ENCODE measurements at places on chromosomes 1 and 21.

DNA sequence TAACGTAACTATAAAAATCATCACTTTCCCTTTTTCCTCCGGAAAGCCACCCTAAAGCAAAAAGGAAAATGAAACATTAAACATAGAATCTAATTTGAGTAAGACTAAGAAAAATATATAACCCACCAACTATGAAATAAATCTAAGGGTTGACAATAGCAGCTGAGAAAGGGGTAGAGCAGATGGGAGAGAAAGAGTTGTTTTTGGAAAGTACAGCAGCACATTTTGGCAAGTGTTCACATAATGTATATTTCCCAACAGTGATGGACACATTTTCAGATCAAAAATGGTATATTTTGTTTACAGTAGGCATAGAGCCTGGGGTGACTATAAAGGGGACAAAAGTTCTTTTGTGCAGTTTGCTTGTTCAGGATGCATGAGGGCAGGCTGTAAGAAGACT, 1287.4 kb upstream of the B3GALT2 start:
- DNase-seq, result no peak

GRCh38 chr1:54566438-54567141, 18.6 kb downstream of the ACOT11 start:
- DNase-seq, result no peak

GRCh38 chr1:14508613-14509012, 89.9 kb upstream of the KAZN start:
- no peak for DNase-seq

DNA sequence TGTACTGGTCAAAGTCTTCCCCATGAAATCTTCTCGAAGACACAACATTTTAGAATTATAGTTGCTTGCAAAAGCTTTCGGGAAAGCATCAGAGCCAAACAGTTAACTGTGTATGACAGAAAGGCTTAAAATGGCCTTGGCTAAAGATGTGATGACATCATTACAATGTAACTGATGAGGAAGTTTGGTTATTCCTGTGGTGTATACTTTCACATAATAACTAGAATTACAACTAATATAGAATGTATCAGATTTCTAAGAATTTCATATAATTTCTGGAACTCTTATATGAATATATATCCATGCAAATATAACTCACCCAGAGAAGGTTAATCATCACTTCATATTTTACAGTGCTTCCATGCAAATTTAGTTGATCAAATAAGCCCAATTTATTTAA, 8.4 kb downstream of the TP73 start:
- no peak for DNase-seq

DNA sequence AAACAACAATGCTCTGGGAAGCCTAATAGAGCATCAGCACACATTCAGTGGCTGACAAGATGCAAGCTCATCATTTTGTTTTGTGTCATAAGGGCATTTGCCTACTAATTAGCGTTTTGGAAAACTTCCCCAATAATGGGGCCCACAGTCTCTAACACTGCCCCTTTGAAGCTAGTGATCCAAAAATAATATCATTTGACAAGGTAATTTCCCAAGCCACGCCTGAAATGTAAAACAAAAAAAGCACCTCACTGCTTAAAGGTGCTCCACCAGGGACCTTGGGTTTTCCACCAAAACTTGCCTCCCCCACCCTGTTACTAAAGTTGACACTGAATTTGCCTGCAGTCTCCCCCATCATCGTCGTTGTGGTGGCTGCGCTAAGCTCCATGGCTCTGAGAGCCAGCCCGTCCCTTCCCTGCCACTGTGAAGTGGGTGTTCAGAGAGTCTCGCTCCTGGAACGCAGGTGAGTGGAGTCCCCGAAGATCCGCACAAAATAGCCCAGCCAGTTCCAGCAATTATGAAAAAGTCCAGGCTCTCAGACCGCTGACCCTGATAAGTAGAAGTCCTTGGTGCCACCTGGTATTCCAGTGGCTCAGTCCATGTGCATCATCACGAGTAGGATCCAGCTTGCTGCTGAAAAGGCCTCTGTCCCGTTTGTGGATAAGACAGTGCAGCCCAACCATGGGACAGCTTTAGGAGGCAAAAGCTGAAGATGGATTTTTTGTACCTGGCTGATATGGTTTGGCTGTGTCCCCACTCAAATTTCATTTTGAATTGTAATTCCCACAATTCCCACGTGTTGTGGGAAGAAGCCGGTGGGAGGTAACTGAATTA, 52.2 kb downstream of the RAB3GAP2 start:
- no peak for DNase-seq

- no peak for DNase-seq
These were observed 10.9 kb downstream of the YARS1 start for GRCh38 chr1:32806290-32806689.

DNA sequence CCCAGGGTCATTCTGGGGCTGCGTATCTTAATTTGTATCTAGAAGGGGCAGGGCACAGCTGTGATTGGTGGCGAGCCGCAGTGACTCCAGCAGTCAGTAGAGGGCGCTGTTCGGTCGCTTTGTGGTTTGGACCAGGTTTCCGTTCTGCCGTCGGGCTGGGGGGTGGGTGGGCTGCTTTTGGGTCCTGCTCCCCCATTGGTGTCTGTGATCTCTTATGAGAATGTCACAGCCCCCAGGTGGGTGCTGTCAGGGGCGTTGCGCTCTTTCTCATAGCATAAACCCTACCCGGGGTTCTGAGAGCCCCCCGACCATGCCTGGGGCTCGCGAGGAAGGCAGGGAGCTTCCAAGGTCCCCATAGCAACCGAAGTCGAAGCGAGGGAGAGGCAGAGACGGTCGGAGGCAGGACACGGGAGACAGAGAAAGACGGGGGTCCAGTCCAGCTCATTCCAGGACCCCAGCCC, 5.4 kb downstream of the TFF3 start:
- peak; percentile 36 for DNase-seq

DNA sequence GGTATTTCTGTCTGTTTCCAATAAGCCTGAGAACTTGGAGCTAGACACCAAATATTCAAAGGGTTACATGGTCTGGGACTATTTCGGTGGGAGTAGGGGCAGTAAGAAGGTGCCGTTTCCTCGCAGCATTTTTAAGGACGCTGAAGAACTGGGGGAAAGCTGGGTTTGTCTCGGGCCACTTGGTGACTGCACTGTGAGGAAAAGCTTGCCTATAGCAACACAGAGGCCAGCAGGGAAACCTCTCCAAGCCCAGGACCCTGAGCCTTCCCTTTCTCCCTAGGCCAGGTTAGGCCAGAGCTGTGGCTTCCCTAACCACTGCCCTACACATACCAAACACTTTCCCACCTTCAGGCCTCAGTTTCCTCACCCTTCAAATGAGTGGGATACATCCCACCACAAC, 3.3 kb downstream of the GLIS1 start:
- no peak for DNase-seq

DNA sequence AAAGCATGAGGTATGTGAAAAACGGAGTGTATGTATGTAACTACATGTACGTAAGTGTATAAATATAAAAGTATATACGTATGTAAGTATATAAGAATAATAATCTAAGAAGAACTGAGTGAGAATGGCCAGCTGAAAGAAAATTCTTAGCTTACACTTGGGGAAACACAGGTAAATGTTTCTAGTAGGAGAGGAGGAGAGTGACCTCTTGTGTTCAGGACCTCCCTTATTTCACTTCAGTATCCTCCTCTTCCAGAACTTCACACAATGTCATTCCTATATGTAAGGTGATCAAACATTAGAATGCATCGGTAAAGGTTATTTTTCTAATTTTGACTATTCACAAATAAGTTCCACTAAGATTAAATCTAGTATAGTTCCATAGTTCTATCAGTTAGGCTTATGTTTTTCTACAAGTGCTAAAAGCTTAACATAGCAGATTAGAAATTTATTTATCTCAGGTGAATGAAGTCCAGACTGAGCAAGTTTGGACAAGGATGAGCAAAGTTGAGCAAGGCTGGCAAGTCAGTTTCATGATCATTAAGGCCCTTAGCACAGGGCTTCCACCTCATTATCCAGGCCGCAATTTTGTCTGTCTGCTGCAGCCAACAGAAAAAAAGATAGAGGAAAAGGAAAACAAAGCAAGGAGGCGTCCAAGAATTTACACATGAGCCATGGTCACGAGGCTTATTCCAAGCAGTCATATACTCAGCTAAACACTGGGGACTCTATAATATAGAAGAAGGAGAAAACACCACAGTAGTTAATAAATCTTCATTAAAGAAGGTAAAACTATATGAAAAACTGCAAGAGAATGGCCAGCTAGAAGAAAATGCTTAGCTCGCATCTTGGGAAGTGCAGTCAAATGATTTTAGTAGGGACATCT, 7.1 kb upstream of the MROH9 start:
- DNase-seq, result no peak

- no peak for DNase-seq
These were observed 42.6 kb downstream of the KIRREL1 start for GRCh38 chr1:158035976-158036583.

GRCh38 chr1:161791904-161792655, 26.0 kb downstream of the ATF6 start:
- DNase-seq, result no peak

- DNase-seq, result no peak
These were observed 26.3 kb upstream of the PCBP3 start for GRCh38 chr21:45617021-45617921.

DNA sequence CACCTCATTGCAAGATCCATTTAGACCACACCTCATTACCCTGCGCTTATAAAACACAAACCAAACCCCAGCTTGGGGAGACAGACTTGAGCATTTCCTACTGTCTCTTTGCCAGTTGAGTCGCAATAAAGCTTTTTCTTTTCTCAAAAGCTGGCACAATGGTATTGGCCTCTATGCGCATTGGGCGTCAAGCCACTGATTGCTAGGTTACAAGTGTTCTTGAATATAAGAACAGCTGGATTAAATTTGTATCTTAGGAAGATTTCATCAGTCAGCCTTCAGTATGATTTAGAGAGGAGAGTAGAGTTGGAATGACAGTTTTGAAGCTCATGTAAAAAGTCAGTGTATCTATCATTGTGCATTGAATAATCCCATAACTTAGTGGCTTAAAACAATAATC, 84.9 kb upstream of the RAB4A start:
- no peak for DNase-seq

GRCh38 chr1:57420981-57421785, 2.7 kb downstream of the DAB1 start:
- no peak for DNase-seq

DNA sequence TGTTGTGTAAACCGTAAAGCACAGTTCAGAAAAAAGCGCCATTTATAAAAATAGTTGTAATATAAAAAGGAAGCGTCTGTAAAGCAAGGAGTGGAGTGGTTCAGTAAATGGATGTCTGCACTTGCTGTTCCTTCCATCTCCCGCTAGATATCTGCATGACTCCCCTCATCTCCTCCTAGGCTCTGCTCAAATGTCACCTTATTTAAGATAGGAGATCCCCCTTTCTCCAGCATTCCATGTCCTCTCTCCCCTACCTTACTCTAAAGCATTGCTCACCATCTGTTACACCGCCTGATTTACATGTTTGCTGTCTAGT, 745 bp downstream of the MUL1 start:
- DNase-seq, result no peak

DNA sequence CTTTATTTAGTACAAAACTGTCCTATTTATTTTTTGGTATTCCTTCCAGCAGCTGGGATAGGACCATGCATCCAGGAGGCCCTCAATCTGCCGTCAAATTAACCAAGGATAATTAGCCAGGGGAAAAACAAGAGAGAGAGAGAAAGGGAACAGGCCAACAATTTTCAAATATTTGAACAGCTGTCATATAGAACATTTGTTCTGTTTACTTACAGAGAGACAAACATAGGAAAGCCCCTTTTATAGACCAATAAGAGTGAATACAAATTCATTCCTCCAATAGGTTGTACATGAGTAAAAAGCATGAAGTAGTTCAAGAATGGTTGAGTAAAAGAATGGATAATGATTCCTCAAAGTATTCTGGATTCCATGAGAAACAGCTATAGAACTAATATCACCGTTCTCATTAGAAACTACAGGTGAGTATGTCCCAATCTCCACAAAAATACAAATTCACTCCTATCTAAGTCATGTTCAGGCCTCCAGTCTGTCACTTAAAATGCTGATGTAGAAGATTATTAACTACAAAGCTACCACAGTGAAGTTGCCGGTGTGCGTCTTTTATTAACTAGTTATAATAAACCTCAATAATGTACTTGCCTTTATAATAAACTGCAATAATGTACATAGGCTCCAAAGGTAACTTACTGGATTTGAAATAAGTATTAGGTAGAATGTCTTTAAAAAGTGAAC, 64.8 kb upstream of the GNG4 start:
- no peak for DNase-seq

GRCh38 chr1:18534810-18535205, 54.1 kb downstream of the KLHDC7A start:
- no peak for DNase-seq

- no peak for DNase-seq
These were observed 28.0 kb upstream of the PLEKHG5 start for GRCh38 chr1:6519491-6519934.

GRCh38 chr21:37063433-37063832, 9.4 kb downstream of the PIGP start:
- no peak for DNase-seq

GRCh38 chr1:188615321-188615720, 1786.6 kb downstream of the PLA2G4A start:
- DNase-seq, result no peak

DNA sequence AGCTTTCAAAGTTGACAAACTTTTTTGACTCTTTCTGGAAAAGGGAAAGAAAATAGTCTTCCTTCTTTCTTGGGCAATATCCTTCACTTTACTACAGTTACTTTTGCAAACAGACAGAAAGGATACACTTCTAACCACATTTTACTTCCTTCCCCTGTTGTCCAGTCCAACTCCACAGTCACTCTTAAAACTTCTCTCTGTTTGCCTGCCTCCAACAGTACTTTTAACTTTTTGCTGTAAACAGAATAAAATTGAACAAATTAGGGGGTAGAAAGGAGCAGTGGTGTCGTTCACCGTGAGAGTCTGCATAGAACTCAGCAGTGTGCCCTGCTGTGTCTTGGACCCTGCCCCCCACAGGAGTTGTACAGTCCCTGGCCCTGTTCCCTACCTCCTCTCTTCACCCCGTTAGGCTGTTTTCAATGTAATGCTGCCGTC, 160.8 kb upstream of the SGIP1 start:
- DNase-seq, result no peak

- DNase-seq, result no peak
These were observed 119.4 kb downstream of the SLC16A1 start for GRCh38 chr1:112836642-112837041.

- DNase-seq, result no peak
These were observed 35.4 kb downstream of the RCSD1 start for GRCh38 chr1:167665469-167665868.

DNA sequence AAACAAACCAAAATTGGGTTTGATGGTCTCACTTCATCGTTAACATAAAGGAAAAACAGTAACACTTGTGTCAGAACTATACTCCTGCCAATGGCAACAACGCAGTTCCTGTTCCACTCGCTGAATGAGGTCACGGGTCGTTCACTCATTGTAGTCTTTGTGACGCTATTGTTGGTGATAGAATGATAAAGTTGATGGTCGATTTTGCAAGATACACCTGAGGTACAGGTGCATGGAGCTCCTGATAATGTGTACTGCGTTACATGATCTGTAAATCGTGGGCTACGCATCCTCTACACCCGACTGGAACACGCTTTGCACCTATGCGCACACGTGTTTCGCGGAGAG, 391 bp upstream of the CENPS start:
- no peak for DNase-seq

GRCh38 chr1:243814718-243815117, 35.3 kb downstream of the AKT3 start:
- DNase-seq, result no peak

- no peak for DNase-seq
These were observed 6.8 kb downstream of the LAPTM5 start for GRCh38 chr1:30750731-30751291.

GRCh38 chr1:93007941-93008577, 46.8 kb upstream of the DIPK1A start:
- DNase-seq, result no peak

Measured in stimulated activated CD8-positive, alpha-beta memory T cell treated with anti-CD3 and anti-CD28 coated beads, Interleukin-7, amount 100 ng/mL, for 48 hours (primary cell).